ENCODE measurements at places on chromosomes 3 and 15. TPM values are rescaled to one million over a fixed set of nuclear protein-coding genes. Genes with fewer than 3 reads are reported as not detected.

Gene ST6GAL1
- 60.9 TPM for polyA plus RNA-seq

Gene RSL24D1
- polyA plus RNA-seq: 161 TPM

DNA sequence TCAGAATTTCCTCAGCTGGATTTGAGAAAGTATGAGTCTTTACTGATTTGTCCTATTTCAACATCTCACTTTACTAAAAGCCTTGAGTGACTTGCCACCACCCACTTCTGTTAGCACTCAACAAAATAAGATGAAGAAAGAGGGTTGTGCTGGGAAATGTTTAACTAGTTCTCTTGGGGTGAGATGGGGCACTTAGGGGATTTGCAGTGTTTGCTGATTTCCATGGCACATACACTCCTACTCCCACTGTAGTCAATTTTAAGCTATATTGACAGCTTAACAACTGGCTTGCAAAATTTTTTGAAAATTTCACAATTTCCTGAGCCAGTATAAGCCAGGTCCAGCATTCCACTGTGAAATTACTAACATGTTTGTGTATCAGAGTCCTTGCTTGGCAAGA, 463.1 kb upstream of the ARHGEF26 start:
- DNase-seq: no peak

- DNase-seq: no peak
Observed at GRCh38 chr15:63997715-63998442, 48.4 kb downstream of the DAPK2 start.

DNA sequence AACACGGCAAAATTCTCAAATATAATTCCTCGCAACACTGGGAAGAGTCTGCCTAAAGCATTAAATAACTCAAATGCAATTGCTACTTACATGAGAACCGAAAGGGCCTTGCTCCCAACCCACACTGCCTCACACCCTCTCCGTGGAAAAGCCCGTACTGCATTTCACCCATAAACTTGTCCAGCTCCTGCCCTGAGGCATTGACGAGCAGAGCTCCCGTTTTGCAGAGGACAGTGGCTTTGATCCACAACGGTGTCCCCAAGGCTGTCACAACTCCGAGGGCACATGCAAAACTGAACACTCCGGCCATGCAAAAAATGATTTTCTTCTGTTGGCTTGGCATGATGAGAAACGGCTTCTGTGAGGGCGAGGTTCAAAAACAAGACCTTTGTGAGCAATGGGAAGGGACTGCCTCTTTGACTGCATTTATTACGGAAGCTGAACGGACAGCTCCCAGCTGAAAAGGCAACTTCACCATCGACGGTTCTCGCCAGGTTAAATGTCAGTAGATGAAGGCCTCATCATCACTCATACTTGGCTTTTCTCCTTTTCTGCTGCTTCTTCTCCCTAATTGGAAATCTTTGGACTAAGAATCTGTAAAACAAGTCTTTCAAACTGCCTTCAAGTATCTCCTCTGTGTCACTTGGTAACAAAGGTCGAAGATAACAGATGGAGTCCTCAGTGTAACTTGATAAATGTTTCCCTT, at the start of gene CLRN1:
TSS of gene CLRN1 (minus strand) at position 362 of the 706 bp plus-strand sequence. CDS start at position 343, 19 bp downstream.
- DNase-seq: no peak

DNA sequence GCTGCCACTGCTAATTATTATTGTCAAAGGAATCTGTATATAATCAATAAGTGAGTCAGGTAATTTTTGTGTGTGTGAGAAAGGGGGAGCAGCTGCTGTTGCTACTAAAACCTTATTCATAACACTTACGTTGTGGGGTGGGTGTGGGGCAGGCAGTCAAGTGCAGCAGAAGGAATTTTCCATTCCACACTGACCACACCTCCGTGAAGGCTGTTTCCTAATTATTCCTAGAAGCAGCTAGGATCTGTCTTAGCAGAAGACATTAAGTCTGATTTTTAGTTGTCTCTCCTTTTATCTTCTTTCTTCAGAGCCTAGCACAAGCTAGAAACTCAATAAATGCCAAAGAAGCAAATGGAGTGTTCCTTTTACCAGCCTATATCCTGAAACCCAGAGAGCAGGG, 4.0 kb upstream of the U2SURP start:
- no peak for DNase-seq

DNA sequence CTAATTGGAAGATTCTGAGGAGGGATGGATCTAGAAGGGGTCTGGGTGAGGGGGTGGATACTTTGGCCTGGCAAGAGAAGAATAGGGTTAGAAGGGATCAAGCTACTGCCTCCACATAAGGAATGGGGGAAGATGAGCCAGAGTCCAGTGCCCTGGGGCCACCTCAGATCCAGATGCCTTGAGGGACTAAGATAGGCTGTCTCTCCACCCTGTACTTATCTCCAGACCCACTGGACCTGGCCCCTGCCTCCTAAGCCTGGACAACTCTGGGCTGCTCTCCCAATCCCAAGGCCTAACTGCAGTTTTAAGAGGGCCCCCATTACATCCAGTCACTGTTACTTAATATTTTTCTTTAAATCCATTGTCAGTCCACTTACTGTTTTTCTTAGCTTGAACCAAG, 2.0 kb downstream of the DVL3 start:
- no peak for DNase-seq

GRCh38 chr15:93913310-93913709, 318.1 kb upstream of the MCTP2 start:
- no peak for DNase-seq

Measured in right lung (tissue), 10 donors.